CD14-positive monocyte (primary cell): ENCODE measurements at places on chromosomes 13 and 19. TPM values are rescaled to one million over a fixed set of nuclear protein-coding genes. Genes with fewer than 3 reads are reported as not detected.

DNA sequence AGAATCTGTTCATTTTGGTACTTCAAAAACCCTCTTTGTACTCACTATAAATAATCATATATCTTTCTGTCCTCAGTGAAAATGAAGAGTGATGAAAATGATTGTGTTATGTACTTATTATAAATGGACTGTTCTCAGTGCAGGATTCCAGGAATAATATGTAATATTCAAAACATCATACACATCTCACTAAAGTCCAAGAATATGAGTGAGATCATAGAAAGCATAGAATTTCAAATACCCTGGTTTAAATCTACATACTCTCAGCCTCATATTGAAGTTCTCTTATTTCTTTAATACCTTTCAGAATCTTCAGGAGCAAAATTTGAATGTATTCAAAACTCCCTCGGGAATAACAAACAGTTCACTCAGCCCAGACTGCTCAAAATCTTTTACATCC, 868.0 kb downstream of the SLITRK6 start:
- H3K27me3 ChIP-seq = no peaks in the 10 kb centered on the region
- no peaks in the 10 kb centered on the region for H3K36me3 ChIP-seq
- no peak for DNase-seq

DNA sequence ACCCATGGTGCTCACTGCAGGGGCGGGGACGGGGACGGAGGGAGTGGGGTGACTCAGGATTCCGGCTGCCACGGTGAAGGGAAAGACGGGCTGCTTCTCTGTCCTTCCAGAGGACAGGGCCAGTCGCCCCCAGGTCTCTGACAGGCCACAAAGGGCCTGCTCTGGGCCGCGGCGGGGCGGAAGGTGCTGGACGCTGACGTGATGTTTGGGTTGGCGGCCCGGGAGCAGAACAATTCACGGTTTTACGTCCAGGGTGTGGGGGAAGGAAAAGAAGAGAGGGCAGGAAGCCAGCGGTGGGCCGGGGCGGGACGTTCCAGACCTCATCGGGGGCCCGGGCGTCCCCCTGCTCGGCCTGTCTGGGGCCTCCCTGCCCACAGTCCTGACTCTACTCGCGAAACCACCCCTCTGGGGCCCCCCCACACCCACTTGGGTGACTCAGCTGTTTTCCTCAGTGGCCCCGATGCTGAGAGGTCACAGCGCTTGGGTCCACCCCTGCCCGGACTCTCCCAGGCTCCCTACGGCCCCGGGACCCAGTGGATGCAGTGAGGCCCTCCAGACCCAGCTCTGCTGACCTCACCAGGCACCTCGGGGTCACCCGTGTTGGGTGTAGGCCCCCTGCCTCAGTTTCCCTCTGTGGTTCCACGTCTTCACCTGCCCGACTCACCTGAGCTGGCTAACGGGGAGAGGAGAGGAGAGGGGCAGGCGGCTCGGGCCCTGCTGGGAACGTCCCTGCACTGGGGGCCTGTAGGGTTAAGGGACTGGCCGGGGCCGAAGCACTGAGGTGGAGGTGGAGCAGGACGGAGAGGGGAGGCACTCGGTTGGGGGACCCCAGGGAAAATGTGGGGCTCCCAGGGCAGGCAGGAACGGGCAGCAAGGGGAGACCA, 29.2 kb downstream of the PIP5K1C start:
- H3K4me3 ChIP-seq = no peak overlapping the region
- DNase-seq = peak; percentile 43
- H3K27me3 ChIP-seq = peaks cover 18% of the 10 kb centered on the region
- no peak overlapping the region for H3K27ac ChIP-seq
- H3K36me3 ChIP-seq = peaks cover 27% of the 10 kb centered on the region

GRCh38 chr13:73248711-73249580, 190.1 kb downstream of the KLF5 start:
- H3K4me3 ChIP-seq = no peak overlapping the region
- no peak for DNase-seq
- no peaks in the 10 kb centered on the region for H3K27me3 ChIP-seq
- no peaks in the 10 kb centered on the region for H3K4me1 ChIP-seq
- H3K27ac ChIP-seq = no peak overlapping the region

GRCh38 chr19:2171349-2172145, 7.8 kb downstream of the DOT1L start:
- H3K27ac ChIP-seq = peak overlapping the region; percentile 94
- DNase-seq = no peak
- no peak overlapping the region for H3K4me3 ChIP-seq
- H3K4me1 ChIP-seq = peaks cover 34% of the 10 kb centered on the region

GRCh38 chr13:33284916-33285315, 639 bp downstream of the STARD13 start:
- H3K36me3 ChIP-seq = no peaks in the 10 kb centered on the region
- peaks cover 15% of the 10 kb centered on the region for H3K4me1 ChIP-seq
- peak overlapping the region; percentile 63 for H3K4me3 ChIP-seq
- H3K27me3 ChIP-seq = no peaks in the 10 kb centered on the region
- H3K27ac ChIP-seq = peak overlapping the region; percentile 63

DNA sequence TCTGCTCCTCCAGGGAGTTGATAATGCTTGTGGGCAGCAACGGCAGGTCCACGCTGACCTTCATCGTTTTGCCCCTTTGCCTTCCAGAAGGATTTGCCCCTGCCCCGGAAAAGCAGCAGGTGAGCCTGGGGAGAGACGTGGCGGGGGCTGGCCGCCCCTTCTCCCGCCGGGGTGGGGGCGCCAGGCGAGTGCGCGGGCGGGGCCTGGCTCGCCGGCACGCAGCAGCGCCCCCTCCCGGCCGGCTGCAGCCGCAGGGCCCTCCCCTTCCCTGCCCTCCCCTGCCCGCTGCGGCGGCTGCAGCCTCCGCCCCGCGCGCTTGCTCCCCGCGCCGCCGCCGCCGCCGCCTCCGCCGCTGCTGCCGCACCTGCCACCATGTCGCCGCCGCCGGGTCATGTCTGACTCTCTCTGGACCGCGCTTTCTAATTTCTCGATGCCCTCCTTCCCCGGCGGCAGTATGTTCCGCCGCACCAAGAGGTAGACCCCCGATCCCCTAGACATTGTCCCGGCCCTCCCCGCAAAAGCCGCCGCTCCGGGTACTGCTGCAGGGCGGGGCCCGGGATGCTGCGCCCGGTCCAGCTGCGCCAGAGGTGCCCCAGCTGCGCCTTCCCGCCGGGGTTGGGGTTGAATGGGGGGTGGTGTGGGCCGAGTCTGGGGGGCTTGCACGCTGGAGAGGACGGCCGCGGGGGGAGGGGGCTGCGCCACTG, at the start of gene MAST1:
TSS of gene MAST1 (plus strand) at position 334 of the 704 bp plus-strand sequence. CDS start at position 392, 58 bp downstream.
- DNase-seq = no peak
- H3K4me3 ChIP-seq = no peak within 1 kb of the TSS
- H3K4me1 ChIP-seq = peaks cover 37% of the 10 kb centered on the region
- no peaks in the 10 kb centered on the region for H3K36me3 ChIP-seq
- H3K27ac ChIP-seq = no peak within 1 kb of the TSS
- peaks cover 70% of the 10 kb centered on the region for H3K27me3 ChIP-seq

DNA sequence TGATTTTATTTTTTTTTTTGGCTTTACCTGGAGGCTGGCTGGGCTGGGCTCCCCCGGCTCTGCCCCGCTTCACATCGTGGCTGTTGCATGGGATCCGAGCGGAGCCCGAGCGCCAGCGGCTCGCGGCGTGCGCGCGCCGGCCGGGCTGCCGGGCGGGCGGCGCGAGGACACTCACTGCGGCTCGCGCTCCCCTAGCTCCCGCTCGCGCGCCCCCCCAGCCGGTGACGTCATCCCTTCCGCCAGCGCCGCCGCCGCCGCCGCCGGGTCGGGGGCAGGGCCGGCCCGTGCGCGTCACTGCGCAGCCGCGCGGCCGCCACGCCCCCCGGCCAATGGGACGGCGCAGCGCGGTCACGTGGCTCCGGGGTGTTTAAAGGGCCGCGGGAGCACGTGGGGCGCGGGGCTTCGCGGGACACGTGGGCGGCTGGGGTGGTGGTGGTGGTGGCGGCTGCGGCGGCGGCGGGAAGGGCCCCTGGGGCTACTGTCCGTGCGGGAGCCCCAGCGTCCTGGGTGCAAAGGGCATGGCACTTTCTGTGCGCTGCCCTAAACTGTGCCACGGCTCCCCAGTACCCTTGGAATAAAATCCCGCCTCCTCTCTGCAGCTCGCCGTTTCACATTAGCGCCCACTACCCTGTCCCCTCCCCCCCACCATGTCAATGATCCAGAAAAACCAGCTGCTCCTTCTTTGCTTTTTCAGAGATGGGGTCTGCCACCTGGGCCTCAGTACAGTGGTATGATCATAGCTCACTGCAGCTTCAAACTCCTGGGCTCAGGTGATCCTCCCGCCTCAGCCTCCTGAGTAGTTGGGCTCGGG, at the start of gene PTPRS:
TSS of gene PTPRS (minus strand) at position 176 of the 811 bp plus-strand sequence. CDS start 54,672 bp downstream, outside the sequence.
- H3K36me3 ChIP-seq = no peaks in the 10 kb centered on the region
- no peaks in the 10 kb centered on the region for H3K4me1 ChIP-seq
- peaks cover 19% of the 10 kb centered on the region for H3K27me3 ChIP-seq
- peak; percentile 40 for DNase-seq

DNA sequence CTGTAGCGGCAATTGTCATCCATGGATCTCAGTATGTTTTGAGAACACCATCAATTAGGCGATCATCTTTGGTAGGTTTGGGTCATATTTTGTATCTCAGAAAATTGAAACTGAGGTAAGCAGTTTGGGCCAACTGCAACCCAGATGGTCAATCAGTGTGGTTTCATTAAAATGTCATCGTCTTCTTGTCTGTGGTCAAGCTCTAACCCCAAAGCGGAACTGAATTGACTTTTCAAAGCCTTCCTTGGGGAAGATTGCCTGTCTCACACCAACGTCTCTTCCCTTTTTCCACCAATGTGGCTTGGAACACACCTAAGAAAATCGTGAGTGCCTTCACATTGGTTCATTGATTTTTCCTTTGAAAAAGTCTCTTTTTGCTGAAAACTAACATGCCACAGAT, 56.3 kb upstream of the UBAC2 start:
- DNase-seq = peak; percentile 42
- no peak overlapping the region for H3K27ac ChIP-seq
- H3K36me3 ChIP-seq = no peaks in the 10 kb centered on the region

DNA sequence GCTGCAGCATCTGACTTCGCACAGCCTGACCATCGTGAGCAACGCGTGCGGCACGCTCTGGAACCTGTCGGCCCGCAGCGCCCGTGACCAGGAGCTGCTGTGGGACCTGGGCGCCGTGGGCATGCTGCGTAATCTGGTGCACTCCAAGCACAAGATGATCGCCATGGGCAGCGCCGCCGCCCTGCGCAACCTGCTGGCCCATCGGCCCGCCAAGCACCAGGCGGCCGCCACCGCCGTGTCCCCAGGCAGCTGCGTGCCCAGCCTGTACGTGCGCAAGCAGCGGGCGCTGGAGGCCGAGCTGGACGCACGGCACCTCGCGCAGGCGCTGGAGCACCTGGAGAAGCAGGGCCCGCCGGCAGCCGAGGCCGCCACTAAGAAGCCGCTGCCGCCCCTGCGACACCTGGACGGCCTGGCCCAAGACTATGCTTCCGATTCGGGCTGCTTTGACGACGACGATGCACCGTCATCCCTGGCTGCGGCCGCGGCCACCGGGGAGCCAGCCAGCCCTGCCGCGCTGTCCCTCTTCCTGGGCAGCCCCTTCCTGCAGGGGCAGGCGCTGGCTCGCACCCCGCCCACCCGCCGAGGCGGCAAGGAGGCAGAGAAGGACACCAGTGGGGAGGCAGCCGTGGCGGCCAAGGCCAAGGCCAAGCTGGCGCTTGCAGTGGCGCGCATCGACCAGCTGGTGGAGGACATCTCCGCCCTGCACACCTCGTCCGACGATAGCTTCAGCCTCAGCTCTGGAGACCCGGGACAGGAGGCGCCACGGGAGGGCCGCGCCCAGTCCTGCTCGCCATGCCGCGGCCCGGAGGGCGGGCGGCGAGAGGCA, 13.6 kb downstream of the C19orf25 start:
- H3K27ac ChIP-seq = no peak overlapping the region
- H3K36me3 ChIP-seq = no peaks in the 10 kb centered on the region
- peaks cover 38% of the 10 kb centered on the region for H3K27me3 ChIP-seq
- no peak overlapping the region for H3K4me3 ChIP-seq

DNA sequence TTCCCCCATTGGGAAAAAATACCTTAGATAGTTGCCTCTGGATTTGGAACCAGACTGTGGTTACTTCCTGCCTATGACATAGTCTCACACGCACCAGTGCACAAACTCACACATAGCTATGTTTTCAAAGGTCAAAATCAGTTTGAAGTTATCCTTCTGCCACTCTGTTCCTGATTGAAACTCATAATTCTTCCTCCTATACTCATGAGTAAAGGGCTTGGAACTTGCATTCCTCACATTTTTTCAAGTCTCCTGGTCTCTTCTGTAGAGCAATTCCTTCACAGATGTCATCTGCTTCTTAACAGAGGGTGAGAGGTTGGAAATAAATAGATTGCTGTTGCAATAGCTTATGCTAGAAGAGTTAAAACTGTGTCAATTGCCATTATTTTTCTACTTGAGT, 18.6 kb upstream of the POSTN start:
- DNase-seq = no peak
- H3K4me3 ChIP-seq = no peak overlapping the region
- no peak overlapping the region for H3K27ac ChIP-seq
- no peaks in the 10 kb centered on the region for H3K36me3 ChIP-seq

DNA sequence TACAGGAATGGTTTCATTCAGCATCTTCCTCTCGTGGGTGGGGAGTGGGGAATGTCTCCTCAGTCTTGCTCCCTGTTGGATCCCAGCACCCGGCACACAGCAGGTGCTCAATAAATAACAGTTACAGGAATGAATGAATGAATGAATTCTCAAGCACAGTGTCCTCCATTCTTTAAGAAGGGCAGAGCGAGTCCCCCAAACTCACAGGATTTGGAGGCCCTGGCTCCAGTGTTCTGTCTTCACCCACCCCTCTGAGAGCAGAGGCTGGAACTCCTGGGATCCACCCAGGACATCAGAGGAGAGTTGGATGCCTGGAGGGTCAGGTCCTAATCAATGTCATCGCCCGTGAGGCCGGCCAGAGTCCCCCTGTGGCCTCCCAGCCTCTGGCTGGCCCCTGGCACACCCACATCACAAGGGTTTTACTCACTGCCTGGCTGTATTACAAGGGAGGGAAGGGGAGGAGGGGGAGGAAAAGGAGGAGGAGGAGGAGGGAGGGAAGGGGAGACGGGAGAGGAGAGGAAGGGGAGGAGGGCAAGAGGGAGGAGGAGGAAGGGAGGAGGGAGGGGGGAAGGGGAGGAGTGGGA, 8.7 kb upstream of the CREB3L3 start:
- DNase-seq = peak; percentile 24
- H3K4me3 ChIP-seq = no peak overlapping the region
- H3K36me3 ChIP-seq = no peaks in the 10 kb centered on the region
- peaks cover 8% of the 10 kb centered on the region for H3K4me1 ChIP-seq
- peaks cover 3% of the 10 kb centered on the region for H3K27me3 ChIP-seq
- no peak overlapping the region for H3K27ac ChIP-seq

- H3K4me3 ChIP-seq = no peak overlapping the region
- H3K27ac ChIP-seq = no peak overlapping the region
- no peak for DNase-seq
- H3K36me3 ChIP-seq = no peaks in the 10 kb centered on the region
These were observed 2.4 kb downstream of the ZNF85 start for GRCh38 chr19:20925481-20925880.

The GPALPP1 gene
- 9.4 TPM for polyA plus RNA-seq

The ZGLP1 gene
- 9.4 TPM for polyA plus RNA-seq

The GNG14 gene
- polyA plus RNA-seq = not detected in 2 replicates

The CLIP3 gene
- not detected for polyA plus RNA-seq

The SEMA6B gene
- polyA plus RNA-seq = 1.2 and 1.6 TPM in 2 replicates

The ELSPBP1 gene
- not detected for polyA plus RNA-seq

The APLP1 gene
- not detected for polyA plus RNA-seq

The CDX2 gene
- polyA plus RNA-seq = not detected in 2 replicates
